ENCODE measurements at places on chromosomes 5 and 9.

- DNase-seq, result no peak
Observed at GRCh38 chr5:159884917-159885620, 31.2 kb upstream of the ADRA1B start.

- DNase-seq, result no peak
Observed at GRCh38 chr5:5420251-5420650, 2.2 kb upstream of the ICE1 start.

DNA sequence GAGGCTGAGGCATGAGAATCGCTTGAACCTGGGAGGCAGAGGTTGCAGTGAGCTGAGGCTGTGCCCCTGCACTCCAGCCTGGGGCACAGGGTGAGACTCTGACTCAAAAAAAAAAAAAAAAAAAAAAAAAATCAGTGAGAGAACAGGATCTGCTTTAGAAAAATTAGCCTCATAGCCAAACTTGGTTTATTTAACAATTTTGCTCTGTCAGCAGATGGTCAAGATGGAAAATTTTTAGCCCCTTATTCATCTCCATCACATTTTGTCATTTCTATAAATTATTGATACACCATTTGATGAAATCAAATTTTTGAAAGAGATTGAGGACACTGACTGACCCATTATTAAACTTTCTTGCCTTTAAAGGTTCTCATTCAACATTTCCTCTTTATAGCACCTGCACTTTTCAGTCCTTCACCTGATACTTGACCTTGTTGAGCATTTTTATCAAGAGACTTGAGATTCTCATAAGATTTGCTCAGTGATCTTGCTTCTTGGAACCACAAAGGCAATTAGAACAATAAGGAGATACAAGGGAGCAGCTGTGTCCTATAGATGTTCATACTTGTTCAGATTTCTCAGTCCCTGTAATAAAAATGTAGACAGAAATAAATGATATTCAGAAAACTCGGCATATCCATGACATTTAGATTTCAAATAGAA lies 38.1 kb downstream of the LRRC70 start:
- no peak for DNase-seq

DNA sequence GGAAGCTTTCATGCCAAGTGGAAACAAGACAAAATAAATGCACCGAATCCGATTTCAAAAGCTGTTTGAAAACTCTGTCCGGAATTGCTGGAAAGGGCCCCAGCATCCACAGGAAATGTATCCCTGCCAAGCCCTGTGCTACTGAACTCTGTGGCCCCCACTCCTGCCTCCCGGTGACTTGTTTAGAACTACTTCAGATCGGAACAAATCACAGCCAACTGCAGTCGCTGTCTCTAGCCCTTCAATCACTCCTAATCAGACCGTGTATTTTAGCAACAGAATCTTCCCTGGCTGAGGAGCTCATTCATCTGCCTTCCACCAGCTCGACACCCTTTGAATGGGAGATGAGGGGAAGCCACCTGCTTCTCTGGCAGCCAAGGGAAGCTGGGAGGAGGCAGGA lies 94.1 kb downstream of the KCNIP1 start:
- no peak for DNase-seq

DNA sequence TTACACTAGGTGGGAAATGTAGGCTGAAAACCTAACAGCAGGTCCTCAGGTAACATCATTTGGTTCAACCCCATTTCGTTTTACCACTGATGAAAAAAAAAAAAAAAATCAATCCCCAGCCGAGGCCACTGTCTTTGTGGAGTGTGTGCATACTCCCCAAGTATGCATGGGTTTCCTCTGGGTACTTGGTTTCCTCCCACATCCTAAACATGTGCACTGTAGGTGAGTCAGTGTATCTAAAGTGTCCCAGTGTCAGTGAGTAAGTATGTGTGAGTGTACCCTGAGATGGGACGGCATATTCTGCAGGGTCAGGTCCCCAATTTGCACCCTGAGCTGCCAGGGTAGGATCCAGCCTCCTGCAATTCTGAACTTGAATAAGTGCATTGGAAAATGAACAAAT lies 966.5 kb upstream of the DMAC1 start:
- DNase-seq, result no peak

GRCh38 chr5:180020176-180020575 lies 51.4 kb downstream of the RNF130 start:
- DNase-seq, result no peak
